ENCODE measurements at places on chromosomes 1 and 21.

DNA sequence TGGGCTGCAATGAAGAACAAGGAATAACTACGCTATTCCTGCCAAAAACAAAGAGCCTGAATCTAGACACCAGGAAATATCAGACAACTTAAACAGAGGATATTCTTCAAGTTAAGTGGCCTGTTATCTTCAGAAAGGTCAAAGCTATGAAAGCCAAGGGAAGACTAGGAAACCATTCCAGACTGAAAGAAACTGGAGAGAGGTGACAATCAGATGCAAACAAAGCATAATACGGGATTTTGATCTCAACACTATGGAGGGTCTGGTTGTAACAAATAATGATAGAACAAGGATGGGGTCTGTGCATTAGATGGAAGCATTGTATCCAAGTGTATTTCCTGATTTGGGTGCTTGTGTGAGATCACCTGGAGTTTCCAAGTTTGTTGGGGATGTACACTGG is 2.7 kb downstream of the EPRS1 start:
- DNase-seq, result no peak

DNA sequence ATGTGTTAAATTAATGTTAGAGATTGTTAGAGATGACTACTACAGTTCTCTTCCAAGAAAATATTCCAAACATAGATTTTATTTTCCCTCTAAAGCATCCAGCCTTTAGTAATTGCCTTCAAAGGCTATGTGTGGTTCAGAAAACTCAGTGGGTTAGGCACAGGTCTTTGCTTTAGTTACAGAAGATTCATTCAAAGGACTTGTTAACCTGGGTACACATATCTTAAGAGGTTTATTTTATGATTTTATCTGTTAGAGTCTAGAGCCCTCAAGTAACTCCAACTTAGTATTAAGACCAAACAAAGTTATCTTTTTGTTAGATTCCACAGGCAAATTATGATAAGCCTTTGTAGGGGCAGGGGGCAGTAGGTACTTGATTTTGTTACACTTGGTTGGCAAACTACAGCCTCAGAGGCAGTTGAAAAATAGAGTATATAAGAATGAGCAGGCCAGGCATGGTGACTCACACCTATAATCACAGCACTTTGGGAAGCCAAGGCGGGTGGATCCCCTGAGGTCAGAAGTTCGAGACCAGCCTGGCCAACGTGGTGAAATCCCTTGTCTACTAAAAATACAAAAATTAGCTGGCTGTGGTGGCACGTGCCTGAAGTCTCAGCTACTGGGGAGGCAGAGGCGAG is 37.9 kb downstream of the CXADR start:
- no peak for DNase-seq

DNA sequence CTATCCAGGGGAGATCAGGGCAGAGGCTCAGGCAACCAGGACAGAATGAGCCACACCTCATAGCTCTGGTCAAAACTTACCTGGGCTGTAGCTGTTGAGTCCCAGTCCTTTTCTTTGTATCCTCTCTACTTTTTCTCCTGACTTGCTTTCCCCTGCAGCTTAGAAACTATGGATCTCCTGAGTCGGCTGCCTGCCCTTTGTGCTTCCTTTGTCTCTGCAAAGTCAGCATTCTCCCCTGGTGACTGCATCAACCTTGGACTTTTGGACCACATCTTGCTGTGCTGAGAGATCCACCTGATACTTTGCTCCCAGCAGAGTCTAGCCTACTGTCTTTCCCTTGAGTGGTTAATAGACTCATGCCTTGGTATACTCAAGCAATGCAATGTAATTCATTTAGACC is 353.3 kb downstream of the SIPA1L2 start:
- DNase-seq, result no peak

GRCh38 chr1:46183079-46183847 is 7.0 kb upstream of the P3R3URF start:
- DNase-seq, result peak; percentile 32

DNA sequence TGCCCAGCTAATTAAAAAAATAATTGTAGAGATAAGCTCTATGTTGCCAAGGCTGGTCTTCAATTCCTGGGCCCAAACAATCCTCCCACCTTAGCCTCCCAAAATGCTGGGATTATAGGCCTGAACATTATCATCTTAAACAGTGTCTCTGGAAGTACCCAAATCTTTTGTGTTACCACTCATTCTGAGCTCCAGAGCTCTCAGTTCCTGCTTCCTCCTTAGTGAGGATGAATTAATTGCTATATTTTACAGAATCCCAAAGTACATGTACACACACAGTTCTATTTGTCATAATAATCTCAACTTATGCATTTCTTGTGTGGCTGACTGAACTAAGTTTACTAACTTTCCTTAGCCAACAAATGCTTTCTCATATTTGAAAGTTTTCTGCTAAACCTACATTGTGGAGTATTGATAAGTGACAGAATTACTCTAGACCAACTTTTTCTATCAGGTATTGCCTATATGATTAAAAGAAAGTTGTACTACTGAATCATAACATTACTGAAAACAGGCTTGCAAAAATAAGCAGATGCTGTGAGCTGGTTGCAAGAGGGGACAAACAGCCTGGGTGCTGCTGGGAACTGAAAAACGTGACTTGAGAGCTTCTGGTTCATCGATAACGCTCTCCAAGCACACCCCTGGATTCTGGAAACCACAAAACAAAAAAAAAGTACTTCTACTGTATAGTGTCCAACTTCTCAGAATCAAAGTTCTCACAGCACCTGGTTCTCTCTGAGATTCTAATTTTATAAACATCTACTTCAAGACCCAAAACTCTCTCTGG is 15.3 kb downstream of the VAV3 start:
- no peak for DNase-seq

GRCh38 chr1:31723828-31724359 is 20.1 kb upstream of the COL16A1 start:
- no peak for DNase-seq

DNA sequence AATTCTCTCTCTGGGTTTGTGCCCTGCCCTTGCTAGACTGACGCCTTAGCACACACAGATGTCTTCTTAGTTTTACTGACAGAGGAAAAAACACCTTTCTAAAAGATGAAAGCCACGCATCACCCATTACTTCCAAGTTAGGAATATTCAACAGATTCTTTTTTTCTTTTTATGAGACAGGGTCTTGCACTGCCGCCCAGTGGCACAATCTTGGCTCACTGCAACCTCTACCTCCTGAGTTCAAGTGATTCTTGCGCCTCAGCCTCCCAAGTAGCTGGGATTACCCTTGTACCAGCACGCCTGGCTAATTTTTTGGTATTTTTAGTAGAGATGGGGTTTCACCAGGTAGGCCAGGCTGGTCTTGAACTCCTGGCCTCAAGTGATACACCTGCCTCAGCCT is 169.2 kb downstream of the APP start:
- DNase-seq, result no peak

- DNase-seq, result no peak
Measured at GRCh38 chr1:169707912-169708604, 3.4 kb downstream of the SELL start.

- no peak for DNase-seq
Measured at GRCh38 chr1:119964673-119965363, 68.5 kb upstream of the ADAM30 start.

DNA sequence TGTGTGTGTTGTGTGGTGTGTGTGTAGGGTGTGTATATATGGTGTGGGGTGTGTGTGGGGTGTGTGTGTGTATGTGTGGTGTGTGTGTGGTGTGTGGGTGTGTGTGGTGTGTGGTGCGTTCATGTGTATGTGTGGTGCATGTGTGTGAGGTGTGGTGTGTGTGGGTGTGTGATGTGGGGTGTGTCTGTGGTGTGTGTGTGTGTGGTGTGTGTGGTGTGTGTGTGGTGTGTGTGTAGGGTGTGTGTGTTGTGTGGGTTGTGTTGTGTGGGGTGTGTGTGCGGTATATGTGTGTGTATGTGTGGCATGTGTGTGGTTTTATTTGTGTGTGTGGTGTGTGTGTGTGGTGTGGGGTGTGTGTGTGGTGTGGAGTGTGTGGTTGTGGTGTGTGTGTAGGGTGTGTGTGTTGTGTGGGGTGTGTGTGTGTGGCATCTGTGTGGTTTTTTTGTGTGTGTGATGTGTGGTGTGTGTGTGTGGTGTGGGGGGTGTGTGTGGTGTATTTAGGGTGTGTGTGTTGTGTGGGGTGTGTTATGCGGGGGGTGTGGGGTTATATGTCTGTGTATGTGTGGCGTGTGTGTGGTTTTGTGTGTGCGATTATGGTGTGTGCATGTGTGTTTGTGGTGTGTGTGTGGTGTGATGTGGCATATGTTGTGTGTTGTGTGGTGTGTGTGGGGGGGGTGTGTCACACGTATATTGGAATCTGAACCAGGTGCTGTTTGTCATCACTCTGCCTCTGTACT is 17.1 kb upstream of the ZBTB21 start:
- DNase-seq, result no peak

DNA sequence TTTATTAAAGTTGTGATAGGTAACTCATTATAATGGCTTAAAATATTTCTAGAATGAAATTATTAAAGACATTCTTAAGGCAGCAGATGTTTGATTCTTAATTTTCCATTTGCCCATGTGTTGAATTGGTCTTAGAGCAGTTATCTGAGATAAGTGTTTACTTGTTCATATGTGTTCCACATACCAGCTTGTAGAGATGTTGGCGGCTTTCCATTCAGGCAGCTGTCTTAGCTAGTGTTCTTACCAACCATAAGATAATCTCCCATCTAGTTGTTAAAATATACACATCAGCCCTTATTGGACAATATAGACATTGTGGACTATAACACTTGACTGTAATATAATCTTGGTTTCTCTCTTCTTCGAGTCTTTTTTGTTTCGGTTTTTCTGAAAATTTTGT is 1372.9 kb upstream of the ADGRL2 start:
- DNase-seq, result no peak

DNA sequence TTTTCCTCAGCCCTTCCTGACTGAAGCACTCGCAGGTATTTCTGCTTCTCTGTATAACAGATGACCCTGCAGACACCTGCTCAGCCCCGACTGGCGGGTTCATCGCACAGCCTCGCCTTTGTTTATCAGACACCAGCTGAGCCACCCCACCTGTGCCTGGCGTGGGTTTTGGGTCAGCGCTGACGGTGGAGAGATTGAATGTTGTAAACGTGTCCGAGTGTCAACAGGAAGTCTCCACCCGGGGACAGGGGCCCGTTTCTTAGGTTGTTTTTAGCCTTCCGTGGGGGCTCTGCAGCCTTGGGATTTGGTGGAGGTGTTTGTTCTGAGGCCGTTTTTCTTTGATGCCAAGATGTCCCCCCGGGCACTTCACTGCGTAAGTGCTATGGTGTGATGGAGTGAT is 60.1 kb downstream of the COL18A1 start:
- no peak for DNase-seq

All from WERI-Rb-1 (cell line).